ENCODE measurements at places on chromosomes 2 and 18.

DNA sequence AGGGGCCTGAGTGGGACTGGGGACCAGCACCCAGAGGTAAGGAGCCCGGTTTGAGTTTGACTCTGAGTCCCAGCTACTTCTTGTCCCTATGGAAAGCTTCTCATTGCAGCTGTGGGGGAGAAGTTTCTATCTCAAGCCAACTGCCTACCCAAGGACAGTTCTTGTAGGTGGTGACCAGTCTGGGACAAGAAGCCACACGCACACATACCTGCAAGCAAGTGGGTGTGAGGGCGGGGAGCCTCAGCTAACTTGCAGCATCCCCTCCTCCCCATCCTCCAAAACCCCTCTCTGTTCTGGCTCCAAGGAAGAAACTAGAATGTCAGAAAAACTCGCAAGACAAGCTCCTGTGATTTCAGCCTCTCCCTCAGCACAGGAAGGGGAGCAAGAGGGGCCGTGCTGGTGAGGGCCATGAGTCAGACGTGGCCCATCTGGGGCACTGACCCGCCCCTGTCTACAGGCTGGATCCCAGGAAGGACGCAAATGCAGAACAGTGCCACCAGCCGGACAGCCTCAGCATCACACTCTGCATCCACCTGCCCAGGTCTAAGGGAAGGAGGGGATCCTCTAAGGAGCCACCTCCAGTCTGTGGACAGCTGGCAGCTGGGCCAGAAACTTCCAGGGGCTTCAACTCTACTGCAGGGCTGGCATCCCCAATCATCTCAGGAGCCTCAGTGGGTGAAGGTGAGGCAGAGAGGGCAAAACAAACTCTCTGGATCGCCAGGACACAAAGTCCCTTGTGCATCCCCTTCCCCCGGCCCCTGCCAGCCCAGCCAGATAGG lies 103.4 kb downstream of the TNS1 start:
- no peak for DNase-seq

GRCh38 chr2:42878581-42878980 lies 86.2 kb upstream of the HAAO start:
- DNase-seq = no peak

GRCh38 chr2:150872756-150873395 lies 385.4 kb upstream of the RND3 start:
- DNase-seq = no peak

GRCh38 chr18:37787452-37787851 lies 221.9 kb upstream of the CELF4 start:
- no peak for DNase-seq

GRCh38 chr18:10242936-10243680 lies 211.3 kb upstream of the APCDD1 start:
- DNase-seq = no peak

- DNase-seq = no peak
Observed at GRCh38 chr2:136242687-136243277, 124.8 kb upstream of the CXCR4 start.

DNA sequence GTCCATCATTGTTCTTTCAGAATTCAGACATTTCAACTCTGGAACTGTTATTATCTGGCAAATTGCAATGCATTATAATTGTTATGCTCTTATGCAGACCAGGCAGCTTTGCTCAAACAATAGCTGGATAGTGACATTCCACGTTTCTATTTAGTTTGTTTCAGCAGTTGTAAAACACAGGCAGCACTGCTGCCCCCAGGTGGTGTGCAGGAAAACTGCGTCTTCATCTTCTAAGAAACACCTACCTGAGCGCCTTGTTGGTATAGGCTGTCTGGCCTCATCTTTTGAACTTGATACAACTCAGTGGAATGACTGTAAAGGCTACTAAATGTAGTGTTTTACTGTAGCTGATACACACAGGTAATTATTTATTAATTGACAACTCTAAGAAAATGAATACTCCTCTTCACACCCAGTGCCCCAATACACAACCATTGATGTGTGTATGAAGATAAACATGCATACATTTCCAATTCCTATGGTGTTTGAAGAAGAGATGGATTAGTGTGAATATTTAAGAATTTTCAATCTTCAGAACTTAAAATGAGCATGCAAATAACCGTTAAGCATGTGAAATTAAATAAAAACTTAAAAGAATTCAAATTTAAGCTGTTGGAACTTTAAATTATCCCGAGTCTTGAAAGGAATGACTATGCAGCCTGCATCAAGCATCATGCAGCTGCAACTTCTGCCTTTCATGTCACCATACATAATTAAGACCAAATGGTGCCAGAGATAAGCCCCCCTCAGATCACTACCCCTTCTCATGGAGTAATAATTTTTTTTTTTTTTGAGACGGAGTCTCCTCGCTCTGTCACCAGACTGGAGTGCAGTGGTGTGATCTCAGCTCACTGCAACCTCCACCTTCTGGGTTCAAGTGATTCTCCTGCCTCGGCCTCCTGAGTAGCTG lies 85.6 kb downstream of the CD8B2 start:
- no peak for DNase-seq

DNA sequence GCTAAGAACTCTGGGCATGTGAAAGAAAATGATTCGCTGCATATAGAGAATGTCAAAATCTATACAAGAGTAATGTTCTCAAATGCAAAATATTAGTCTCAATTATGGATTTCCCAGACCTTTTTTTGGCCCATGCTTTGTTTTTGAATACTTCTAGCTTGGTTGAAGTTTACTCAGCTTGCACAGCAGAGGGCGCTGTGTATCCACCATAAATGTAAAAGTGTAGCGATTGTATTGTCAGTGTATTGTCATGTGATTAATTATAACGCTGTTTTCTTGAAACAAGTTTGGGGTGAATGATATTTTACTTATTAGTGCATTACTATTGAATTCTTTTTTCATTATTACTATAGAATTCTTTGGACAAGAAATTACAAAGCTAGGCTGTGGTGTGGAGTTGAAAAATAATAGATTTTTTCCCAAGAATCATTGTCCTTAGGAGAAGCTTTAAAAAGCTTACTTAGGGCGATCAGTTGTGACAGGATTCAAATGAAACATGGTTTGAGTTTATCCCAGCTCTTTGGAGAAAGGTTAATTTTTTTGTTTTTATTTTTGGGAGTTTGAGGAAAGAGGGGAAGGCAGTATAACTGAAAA lies 98.3 kb downstream of the PIK3C3 start:
- DNase-seq = no peak

DNA sequence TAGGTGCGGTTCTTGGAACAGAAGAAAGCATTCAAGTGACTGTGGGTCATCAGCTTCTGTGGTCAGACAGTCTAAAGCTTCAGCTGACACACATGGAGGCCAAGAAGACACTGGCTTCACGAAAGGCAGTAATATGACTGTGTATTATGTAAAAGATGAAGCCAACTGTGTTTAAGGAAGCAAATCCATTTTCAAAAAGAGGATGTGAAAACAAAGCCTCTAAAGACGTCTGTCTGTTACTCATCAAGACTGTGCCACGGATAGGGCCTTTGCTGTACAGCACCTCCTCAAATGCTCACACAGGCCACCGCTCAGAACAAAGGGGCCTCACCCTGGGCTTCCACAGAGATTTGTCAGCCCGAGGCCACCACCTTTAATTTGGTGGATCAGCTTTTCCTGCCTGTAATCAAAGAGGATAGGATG lies 21.1 kb upstream of the TMEM163 start:
- DNase-seq = no peak

GRCh38 chr18:75264195-75264594 lies 53.6 kb downstream of the TSHZ1 start:
- DNase-seq = no peak

- DNase-seq = no peak
Observed at GRCh38 chr2:59900728-59901452, 652.6 kb downstream of the BCL11A start.

DNA sequence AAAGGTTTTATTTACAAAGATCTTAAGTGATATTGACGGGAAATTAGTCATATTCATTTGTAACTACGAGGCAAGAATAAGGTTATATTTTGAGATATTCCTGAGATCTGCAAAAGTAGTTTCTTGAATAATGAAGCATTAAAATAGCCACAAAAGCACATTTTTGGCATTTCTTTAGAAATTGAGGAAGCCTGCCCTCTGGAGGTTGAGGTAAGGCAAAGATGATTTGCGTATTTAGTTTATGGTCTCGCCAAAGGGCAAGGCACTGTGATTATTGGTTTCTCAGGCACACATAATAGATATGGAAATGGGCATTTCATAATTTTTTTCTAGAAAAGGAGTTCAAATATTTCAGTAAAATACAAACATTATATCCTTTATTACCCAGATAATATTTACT lies 143.7 kb upstream of the RPRM start:
- no peak for DNase-seq

GRCh38 chr18:63288311-63288710 lies 31.3 kb downstream of the BCL2 start:
- no peak for DNase-seq

GRCh38 chr2:171348056-171348455 lies 85.7 kb downstream of the METTL8 start:
- DNase-seq = no peak

GRCh38 chr2:1721706-1722646 lies 22.3 kb downstream of the PXDN start:
- DNase-seq = no peak

GRCh38 chr2:46862514-46862913 lies 53.1 kb downstream of the MCFD2 start:
- DNase-seq = no peak

- no peak for DNase-seq
Observed at GRCh38 chr18:76463358-76463757, 31.7 kb downstream of the ZNF516 start.

DNA sequence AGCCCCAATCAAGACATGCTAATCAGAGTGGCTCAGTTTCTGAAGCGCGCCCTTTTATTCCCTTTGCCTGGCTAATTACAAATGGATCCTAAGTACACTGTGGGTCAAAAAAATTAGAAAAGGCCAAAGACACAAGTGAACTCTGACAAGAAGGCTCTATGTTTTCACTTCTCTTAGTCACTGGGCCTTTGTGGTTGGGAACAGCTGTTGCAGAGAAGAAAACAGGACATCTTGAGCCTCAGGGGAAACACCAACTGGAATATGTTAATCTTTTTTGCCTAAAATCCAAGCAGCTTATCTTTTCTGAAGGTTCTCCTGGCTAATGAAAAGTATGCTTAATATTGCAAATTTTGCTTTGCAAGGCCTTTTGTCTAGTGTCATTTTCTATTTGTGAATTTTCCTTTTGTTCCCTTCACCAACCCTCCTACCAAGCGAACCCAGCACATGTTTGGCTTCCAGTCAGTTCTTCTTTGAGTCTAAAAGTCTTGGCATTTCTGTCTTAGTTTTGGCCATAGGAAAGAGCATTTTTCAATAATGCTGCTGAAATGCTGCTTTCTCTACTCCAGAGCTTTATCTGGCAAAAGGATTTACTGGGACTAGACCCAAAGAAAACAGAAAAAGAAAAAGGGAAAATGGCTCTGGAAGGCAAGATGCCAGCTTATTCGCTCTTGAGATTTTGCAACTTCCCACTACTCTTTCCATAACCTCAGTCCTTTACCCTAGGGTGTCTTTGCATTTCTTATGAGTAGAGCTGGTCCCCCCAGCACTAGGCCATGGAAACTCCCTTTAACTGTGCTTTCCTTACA lies 440.2 kb upstream of the ST6GAL2 start:
- no peak for DNase-seq

DNA sequence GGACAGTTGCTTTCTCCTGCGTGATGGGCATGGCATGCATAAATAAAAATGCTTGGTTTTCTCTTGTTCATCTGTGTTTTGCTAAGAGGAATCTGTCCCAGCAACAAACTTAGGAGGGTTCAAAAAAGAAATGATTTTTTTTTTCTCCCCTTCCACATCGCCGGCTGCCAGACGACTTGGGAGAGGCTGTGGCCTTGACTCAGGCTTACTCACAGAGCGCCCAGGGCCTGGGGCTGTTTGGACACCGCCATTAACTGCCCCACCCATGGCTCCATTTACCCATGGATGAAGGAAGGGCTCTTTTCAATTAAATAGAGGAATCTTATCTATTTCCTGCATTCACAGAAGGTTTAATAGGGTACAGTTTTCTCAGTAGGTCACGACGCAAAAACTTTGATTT lies 22.3 kb upstream of the SERPINB5 start:
- DNase-seq = no peak

- no peak for DNase-seq
Observed at GRCh38 chr2:54601339-54601738, 122.1 kb upstream of the EML6 start.

- DNase-seq = no peak
Observed at GRCh38 chr2:1282552-1282951, 130.7 kb upstream of the TPO start.

- no peak for DNase-seq
Observed at GRCh38 chr2:85148190-85148589, 15.0 kb downstream of the TCF7L1 start.
